ENCODE measurements at places on chromosomes 12 and 14. TPM values are rescaled to one million over a fixed set of nuclear protein-coding genes. Genes with fewer than 3 reads are reported as not detected.
A peak's percentile ranks its signal among the peaks of the same experiment; 100 is the strongest.

The SP7 gene
- not detected for total RNA-seq

The GLT1D1 gene
- total RNA-seq, result not detected

The DTX3 gene
- total RNA-seq, result 18.4 TPM

The SLC7A8 gene
- total RNA-seq, result 13.0 TPM

GRCh38 chr12:69879007-69879960 is 54.3 kb downstream of the MYRFL start:
- peak; percentile 60 for DNase-seq

GRCh38 chr14:60661721-60662120 is 12.4 kb upstream of the SIX1 start:
- DNase-seq, result no peak

DNA sequence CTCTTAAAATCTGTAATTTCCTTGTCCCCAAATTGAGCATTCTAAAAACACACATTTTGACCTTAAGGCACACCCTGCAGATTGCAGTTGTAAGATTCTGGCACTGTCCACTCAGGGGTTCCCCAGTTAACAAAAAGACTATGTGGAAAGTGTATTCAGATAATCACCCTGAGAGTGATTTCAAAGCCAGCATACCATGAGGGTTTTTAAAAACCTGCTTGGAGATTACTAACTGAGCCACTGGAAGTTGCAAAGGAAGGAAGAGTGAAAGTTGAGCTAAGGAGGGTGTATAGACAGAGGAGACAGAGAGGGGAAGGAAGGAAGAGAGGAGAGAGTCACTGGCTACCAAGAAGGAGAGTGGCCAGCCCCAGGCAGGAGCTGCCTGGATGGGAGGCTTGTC is 82.6 kb downstream of the EML1 start:
- no peak for DNase-seq

All from HFFc6 (cell line).